ENCODE measurements at places on chromosomes 4 and X.

- DNase-seq: peak; percentile 54
Observed at GRCh38 chr4:26936284-26937065, 75.8 kb downstream of the STIM2 start.

GRCh38 chr4:55087913-55088260 lies 37.5 kb downstream of the KDR start:
- DNase-seq: no peak

- DNase-seq: no peak
Observed at GRCh38 chrX:153517423-153517822, at the start of gene ATP2B3. Gene ATP2B3, plus strand, starts transcription at chrX:153517642. Its CDS starts 18,606 bp downstream, at chrX:153536248.

GRCh38 chr4:80361329-80361900 lies 25.9 kb downstream of the CFAP299 start:
- peak; percentile 48 for DNase-seq

GRCh38 chr4:144738649-144739048 lies 92.7 kb downstream of the HHIP start:
- DNase-seq: no peak

Measured in fibroblast of mammary gland (primary cell).